NCI-H774 (cell line): ENCODE measurements at places on chromosomes 4 and X.

- no peak for DNase-seq
These were observed 118.7 kb downstream of the EFHC2 start for GRCh38 chrX:44224760-44225159.

GRCh38 chr4:182427554-182427953 is 184.4 kb downstream of the TENM3 start:
- no peak for DNase-seq

DNA sequence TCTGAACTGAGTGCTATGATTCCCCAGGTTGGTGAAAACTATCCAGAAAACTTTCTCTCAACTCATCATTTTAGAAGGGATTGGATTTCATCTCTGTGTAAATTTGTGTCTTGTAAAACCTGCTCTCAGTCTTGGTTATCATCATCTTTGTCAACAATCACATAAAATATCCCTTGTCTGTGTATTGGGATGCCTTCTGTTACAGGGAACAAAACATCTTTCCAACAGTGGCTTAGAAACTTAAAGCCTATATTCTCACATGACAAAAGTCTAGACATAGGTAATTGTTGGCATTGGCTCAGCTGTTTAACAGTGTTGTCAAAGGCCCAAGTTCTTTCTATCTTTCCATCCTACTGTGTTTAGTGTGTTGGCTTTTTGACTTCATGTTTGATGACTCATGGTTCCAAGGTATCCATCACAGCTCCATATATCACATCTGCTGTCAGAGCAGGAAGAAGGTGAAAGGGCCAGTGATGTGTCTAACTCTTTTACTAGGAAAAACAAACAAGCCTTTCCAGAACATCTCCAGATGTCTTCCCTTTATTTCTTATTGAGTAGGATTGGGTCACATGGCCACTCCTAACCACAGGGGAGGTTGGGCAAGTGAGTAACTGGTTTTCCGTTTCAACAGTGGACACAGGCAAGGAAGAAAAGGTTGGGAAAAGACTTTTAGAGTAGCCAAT is 65.0 kb downstream of the PHEX start:
- DNase-seq: no peak

DNA sequence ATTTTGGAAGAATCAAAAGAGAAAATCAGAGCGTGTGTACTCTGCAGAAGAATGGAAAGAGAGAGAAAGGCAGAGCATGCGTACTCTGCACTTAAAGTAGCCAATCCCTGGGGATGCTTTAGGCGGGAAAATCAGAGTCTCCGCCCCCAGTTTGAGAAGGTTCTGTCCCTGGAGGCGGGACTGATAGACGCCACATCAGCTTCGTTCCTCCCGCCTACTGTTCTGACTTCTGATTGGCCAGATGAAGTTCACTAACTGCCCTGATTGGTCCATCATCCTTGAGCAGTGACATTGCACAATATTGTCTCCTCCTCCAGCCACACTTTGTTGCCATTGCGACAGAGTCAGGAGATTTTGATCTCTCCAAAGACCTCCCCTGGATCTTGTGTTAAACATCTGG is 23.8 kb downstream of the SSX1 start:
- peak; percentile 38 for DNase-seq

DNA sequence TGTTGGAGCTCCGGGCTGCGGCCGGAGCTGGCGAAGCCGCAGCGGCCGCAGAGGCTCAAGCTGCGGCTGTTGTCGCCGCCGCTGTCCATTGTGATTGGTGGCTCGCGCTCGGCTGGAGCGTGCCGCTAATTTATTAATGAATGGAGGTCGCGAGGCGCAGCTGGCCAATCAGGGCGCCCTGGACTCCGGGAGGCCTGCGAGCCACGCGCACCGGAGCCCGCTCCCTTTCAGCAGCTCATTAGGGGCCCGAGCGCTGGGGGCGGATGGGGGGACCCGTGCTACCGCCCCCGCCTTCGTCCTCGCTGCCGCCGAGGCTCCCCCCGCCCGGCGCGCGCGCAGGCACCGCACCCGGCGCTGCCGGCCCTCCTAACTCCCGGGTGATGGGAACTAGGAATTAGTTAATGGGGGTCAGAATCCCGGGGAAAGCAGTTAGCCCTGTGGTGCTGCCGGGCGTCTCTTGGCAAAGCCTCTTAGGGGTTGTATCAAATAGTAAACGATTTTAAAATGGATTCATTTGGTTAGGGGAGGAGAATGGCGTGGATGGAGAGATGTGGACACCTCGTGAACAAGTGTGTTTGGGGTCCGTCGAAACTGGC is 589 bp upstream of the NEUROG2 start:
- DNase-seq: no peak

DNA sequence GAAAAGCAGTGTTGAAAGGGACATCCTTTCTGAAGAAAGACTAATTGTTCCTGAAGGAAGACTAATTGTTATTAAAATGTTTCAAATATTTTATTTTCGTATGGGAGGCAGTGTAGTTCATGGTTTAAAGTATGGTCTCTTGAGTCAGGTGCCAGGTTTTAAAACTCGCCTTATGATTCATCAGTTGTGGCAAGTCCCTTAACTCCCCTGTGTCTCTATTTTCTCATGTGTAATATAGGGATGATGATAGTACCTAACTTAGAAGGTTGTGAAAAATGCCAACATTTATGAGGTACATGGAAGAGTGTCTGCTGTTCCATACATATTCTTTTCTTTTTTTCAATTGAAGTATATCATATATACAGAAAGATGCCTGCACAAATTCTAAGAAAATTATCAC is 414.2 kb upstream of the DIPK2B start:
- DNase-seq: no peak

DNA sequence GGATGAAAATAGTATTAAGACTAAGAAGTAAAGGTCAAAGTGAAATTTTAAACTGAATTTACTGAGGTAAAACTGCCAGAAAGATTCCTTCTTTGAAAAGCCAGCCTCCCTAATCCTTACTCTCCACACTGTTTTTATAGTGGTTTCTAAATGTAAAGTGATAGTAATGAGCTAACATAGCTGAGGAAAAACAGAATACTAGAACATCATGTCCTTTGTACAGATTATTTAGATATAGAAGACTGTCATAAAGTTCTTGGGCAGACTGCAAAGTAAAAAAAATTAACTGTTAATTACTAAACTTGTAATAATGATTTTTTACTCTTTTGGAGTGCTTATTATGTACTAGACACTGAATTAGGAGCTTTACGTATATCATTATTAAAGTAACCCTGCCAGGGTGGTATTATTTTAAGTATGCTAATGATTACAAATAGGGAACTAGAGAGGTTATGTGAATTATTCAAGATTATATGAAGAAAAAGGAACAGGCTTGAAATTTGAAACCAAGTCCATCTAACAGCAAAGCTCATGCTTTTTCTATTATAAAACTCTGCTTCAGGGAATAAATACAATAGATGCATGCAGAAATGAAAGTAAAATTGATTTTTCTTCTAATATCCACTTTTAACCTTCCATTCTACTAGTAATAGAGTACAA is 150.5 kb downstream of the TBCK start:
- DNase-seq: no peak

DNA sequence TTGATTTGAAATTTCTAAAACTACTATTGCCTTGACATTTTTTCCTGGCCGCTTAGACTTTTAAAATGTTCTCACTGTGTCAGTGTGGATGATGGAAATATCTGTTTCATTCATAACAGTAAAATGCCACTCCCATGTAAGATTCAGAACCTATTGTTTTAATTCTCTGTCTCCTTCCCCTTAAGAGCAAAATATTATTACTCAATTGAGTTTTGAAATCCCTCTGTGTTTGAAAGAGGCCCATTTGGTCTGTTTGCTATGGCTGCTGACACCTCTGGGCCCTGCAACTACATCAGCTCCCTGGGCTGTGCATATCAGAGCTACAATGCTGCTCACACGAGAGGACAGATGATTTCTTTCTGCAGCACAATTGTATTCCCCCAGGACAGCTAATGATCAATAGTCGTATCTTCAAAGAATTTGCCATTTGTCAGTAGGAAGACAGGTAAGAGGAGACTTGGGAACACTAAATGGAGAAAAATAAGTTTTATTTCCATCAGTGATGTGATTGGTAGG is 388.0 kb upstream of the GALNT7 start:
- DNase-seq: no peak

DNA sequence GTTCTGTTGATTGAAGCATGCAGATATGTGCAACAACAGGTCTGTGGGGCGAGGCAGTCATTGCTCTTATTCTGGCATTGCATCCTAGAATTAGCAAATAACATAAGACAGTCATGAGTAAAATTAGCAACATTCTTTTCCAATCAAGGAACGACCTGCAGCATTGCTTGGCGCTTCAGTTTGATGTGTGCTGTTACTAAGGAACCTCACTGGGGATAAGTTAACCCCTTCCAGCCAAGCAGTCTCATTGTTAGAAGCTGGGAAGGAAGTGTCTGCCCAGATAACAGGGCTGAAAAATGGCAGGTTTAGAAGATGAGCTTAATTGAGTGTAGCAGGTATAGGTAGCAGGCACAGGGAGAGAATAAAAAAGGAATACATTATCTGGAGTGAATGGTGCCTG is 55.4 kb downstream of the RBM46 start:
- no peak for DNase-seq

DNA sequence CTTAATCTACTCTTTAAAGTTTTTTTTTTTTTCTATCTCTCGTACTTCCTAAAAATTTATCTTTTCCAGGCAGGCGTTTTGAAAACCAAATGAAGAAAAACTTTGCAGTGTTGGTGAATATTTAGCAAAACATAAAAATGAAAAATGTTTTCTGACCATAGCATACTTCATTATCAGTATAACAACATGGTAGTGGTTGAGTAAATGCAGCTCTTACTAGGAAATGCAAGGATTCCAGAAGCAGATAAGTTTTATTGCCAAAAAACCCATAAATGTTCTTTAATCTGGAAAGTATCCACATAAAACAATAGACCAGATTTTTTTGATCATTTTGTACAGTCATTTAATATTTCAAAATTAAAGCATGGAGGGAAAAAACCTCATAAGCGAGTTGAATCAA is 136.9 kb upstream of the GUCY1A1 start:
- no peak for DNase-seq

DNA sequence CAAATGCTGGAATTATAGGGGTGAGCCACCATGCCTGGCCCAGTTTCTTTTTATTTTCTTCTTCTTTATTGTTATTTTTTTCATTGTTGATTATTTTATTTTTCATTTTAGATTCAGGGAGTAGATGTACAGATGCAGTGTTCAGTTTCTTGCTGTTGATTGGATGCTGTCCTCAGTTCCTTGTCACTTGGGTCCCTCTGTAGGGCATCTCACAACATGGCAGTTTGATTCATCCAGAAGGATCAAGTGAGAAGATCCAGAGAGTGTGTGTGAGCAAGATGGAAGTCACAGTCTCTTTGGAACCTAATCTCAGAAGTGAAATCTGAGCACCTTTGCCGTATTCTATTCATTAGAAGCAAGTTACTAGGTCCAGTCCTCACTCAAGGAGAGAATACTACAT is 20.9 kb downstream of the HMGB3 start:
- DNase-seq: no peak

GRCh38 chrX:153667956-153668396 is 5.6 kb downstream of the PNCK start:
- DNase-seq: peak; percentile 19
